ENCODE measurements at places on chromosomes 4 and X.

DNA sequence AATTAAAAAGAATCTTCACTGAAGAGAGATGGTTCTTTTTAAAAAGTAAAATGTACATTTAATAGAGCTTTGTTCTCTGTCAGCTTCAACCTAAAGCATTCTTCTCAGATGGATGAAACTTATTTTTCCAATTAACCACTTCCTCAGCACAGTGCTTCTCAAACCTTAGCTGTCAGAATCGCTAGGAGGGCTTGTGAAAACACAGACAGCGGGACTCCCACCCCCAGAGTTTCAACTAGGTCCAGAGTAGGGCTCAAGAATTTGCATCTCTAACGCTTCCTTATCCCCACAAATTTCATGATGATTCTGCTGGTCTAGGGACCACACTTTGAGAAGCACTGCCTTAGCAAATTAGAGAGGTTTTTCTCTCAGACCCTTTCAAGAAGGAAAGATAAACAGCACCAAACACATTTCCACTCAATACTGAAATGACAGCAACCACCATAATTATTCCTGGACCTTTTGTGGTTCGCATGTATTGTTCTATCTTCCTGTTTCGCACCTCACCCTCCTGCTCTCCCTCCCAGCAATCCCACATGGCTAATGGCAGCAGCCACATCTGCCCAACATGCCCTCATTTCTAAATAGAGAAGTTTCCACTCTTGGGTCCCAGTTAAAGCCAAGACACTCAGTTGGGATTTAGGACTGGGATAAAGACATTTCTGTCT is 73.2 kb downstream of the ZNF827 start:
- DNase-seq, result no peak

- DNase-seq, result no peak
Observed at GRCh38 chrX:120476714-120477113, 7.6 kb upstream of the LAMP2 start.

- DNase-seq, result peak; percentile 27
Observed at GRCh38 chrX:9677098-9677739, 88.4 kb downstream of the GPR143 start.

DNA sequence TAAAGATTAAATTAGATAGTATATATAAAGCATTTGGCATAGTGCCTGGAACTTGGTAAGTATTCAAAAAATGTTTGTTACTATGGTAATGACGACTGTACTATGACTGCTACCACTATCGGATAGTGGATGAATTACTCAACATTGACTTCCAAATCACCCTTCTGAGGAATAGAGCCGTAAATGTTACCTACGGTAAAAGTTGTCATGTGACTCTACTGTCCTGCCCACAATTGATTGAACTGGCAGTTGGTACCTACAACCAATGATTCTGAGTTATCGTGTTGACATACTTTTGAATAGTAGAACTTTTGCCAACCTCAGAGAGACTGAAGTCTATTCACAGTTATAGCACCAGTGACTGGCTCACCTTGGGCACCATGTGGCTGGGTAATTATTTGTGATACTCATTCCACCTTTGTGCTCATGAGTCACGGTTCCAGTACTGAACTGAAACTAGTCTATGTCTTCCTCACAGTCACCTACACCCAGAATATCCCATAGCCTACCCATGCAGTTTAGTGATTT is 185.5 kb upstream of the PITX2 start:
- no peak for DNase-seq

GRCh38 chrX:47514533-47515235 is 31.7 kb upstream of the ZNF41 start:
- no peak for DNase-seq

All from CD4-positive, alpha-beta T cell treated with Interleukin-15 for 1 hour (primary cell).